Inflammatory macrophage treated with lipopolysaccharide for 4 hours (primary cell): ENCODE measurements at places on chromosomes 7 and 10.
A peak's percentile ranks its signal among the peaks of the same experiment; 100 is the strongest.

DNA sequence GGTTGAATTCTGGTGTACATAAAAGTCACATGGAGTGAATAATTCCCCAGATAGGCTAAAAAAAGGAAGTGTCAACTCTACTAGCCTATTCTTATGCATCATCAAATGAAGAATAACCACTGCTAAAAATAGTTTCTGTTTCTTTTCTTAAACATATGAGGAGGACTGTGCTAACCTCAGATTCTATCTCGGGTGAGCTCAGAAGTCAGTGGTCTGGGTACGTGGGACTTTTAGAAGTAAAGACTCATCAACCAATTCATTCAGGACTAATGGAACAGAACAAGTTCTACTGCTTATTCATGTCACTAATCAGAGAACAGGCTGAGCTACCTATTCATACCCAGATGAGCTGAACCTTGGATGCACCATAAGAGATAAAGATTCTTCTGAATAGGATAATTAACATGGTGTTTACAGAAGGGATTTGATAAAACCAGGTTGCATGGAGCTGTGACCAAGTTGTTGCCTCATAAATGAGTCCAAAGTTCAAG lies 9.5 kb upstream of the ASAH2 start:
- peak; percentile 87 for DNase-seq

- peak; percentile 60 for DNase-seq
Observed at GRCh38 chr7:150986099-150986512, 4.7 kb upstream of the NOS3 start.

- no peak for DNase-seq
Observed at GRCh38 chr7:37901890-37902524, 14.6 kb downstream of the SFRP4 start.

DNA sequence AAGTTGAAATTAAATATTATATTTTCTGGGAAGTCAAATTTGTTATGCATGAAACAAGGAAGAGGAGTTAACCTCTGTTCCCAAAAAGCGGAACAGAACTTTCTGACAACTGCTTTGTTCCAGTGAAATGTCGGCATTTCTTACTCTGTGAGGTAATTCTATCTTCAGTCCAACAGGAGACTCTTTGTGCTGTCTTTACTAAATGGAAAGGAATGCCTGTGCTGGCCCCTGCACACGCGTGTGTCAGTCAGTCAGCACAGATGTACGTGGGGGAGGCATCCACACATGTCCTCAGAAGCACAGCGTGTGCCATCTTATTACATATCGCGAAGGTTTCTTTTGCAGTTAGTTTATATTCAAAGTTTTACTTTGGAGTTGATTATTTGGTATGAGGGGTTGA lies 37.5 kb downstream of the NET1 start:
- peak; percentile 60 for DNase-seq

GRCh38 chr7:101553771-101554445 lies 75.2 kb downstream of the MYL10 start:
- no peak for DNase-seq

DNA sequence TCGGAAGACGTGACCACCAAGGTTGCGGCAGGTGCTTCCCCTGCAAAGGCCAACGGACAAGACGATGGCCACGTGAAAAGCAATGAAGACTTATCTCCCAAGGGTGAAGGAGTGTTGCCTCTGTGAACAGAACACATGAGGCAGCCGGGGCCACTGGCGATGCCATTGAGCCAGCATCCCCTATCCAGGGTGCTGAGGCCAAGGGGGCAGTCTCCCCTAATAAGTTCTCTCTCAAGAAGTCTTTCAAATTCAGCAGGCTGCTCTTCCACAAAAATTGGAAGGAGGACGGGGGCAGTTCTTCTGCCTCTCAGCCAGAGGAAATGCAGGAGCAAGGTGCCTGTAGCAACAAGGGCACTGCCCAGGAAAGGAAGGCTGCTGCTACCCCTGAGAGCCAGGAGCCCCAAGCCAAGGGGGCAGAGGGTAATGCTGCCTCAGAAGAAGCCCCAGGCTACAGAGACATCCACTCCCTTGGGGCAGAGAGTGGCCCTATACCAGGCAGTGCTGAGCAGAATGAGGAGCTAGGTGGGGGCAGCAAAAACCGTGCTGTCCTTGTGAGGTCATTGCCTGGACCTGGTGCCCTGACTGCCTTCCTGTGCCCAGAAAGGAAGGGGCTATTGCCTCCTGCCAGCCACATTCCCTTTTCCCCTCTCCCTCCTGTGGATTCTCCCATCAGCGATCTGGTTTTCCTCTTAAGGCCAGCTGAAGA lies 17.3 kb downstream of the NT5C2 start:
- DNase-seq = no peak

DNA sequence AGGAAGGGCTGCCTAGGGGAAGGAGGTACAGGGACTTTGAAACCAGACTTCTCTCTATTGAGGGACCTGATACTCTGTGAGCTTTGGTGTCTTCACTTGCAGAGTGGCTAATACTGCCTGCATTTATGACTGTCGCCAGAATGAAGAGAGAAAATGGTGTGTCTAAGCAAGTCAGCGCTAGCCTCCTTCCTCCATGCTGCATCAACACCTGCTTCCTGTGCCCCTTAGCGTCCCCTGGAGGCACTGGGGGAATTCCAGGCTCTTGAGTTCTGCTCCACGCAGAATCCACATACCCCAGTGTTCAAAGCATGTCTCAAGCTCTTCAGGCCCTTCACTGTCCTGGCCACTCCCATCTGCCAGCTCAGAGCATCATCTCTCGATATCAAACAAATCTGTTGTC lies 140.5 kb downstream of the PKD1L1 start:
- no peak for DNase-seq

GRCh38 chr7:105886776-105887175 lies 10.4 kb upstream of the ATXN7L1 start:
- DNase-seq = no peak

- DNase-seq = no peak
Observed at GRCh38 chr7:14714161-14714728, 188.3 kb downstream of the DGKB start.

- DNase-seq = no peak
Observed at GRCh38 chr7:143408686-143409561, at the start of gene EPHA1. TSS of gene EPHA1 (minus strand) at chr7:143408856. CDS start at chr7:143408805, 51 bp downstream.

DNA sequence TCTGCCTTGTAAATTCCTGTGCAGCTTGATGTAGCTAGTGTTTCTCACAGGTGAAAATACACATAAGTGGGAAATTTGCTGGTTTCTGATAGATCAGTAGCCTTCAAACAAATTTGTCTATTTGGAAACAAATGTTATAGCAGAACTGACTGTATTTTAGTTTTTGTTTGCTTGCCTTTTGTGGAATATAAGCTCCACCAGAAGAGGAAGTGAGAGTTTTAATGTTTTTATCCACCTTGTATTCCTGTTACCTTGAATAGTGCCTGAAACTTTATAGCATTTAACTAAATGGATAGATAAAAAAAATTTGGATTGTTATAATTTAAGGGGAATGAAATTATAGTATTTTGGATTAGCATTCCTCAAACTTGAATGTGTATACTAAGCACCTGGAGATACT lies 9.8 kb downstream of the WAC start:
- no peak for DNase-seq

GRCh38 chr7:111041577-111041976 lies 49.4 kb upstream of the LRRN3 start:
- no peak for DNase-seq

DNA sequence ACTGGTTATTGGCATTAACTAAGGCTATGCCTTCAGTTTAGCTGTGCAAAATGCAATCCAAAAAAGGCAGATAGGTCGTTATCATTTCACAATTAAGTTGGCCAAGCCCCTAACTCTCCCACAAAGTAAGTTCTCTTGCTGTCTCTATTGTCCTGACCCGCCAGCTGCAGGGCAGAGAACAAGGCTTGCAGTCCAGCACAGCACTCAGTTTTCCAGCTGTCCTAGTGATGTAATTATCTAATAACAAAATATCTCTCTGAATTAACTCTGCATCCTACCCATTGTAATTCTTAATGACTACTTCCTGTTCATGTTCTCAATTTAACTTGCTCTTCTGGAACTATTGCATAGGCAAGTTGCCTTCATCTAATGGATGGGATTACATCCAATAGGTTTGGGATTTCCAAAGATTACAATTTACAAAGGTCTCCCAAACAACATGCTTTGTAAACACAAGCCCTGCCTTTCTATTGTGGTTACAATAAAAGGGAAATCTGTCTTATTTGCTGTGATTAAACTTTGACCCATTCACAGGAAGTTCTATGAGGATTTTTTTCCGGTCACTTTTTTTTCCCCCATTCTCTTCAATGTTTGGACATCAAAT lies 55.2 kb downstream of the CDK6 start:
- DNase-seq = no peak
